ENCODE measurements at places on chromosomes 4 and X.

GRCh38 chr4:25896776-25897539, 17.1 kb upstream of the SMIM20 start:
- DNase-seq: no peak

- DNase-seq: peak; percentile 20
Observed at GRCh38 chr4:90293320-90293719, 166.1 kb downstream of the CCSER1 start.

DNA sequence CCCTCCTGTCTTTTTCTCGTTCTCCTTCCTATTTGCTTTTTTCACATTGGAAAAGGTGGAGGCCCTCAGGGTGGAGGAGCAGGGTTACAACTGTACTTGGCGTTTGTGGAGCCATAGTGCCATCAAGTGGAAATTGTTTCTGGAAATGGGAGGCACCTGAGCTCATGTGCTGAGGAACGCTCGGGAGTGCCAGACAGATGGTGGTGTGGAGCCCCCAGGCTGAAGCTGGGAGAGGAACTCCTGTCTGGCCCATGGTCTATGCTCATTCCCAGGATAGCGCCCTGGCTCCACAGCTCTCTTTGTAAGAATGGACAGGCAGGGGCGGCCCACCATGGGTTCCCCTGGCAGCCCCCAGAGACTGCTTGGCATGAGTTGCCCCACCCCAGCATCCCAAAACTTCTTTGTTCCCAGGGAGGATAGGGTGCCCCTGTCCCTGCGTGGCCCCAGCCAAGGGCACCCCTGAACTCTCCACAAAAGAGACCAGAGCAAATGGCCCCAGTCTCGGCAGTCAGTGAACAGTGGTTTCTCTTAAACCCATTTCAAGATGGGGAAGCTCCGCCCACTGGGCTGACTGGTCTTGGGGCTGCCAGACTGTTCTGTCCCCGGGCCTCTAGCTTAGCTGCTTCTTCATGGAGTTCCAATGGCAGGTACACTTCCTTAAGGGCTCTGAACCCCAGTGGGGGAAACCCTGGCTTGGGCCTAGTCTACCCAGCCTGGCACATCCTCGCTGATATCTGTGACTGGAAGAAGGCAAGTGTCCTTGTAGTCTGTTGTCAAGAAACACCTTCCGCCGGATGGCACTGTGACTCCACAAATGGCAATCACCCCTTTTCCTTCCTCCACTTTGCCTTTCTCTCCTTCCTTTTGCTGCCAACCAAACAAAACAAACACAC, 70.1 kb downstream of the NBDY start:
- DNase-seq: no peak

DNA sequence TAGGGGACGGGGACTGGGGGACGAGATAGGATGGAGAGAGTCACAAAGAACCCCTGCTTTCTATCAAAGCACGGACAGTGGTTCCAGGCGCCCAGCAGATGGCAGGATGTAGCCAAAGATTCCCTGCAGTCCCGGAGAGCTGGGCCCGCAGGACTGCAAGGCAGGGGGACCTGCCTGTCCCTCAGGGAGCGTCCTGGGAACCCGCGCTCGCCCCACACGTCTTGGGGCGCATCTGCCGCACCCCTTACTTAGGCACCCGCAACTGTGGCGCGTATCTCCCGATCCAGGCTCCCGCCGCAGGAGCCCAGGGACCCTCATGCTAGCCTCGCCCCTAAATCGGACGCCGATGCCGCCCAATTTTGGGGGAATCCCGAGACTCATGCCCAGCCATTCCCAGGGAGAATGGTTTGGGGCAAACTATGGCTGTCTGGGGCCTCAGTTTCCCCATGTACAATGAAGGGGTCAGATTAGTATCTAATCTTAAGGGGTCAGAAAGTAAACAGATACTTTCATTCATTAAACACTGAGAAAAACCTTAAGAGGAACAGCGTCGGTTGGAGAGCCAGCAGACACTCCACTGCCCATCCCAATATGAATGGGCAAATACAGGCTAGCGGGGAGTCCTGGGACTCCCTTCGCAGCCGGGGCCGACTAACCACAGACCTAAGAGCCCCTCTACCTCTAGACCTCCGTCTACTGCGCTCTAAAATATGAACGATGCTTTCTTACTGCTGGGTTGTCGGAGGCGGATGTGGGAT, 581 bp upstream of the STK32B start:
- peak; percentile 76 for DNase-seq

- peak; percentile 48 for DNase-seq
Observed at GRCh38 chrX:17078031-17078720, 131.7 kb downstream of the REPS2 start.

- DNase-seq: no peak
Observed at GRCh38 chr4:84944947-84945346, 21.5 kb downstream of the WDFY3 start.

- no peak for DNase-seq
Observed at GRCh38 chr4:98338761-98339438, 77.7 kb downstream of the RAP1GDS1 start.

- no peak for DNase-seq
Observed at GRCh38 chrX:68534691-68535090, 35.8 kb downstream of the YIPF6 start.

- DNase-seq: no peak
Observed at GRCh38 chr4:173088144-173088543, 80.5 kb upstream of the GALNT7 start.

DNA sequence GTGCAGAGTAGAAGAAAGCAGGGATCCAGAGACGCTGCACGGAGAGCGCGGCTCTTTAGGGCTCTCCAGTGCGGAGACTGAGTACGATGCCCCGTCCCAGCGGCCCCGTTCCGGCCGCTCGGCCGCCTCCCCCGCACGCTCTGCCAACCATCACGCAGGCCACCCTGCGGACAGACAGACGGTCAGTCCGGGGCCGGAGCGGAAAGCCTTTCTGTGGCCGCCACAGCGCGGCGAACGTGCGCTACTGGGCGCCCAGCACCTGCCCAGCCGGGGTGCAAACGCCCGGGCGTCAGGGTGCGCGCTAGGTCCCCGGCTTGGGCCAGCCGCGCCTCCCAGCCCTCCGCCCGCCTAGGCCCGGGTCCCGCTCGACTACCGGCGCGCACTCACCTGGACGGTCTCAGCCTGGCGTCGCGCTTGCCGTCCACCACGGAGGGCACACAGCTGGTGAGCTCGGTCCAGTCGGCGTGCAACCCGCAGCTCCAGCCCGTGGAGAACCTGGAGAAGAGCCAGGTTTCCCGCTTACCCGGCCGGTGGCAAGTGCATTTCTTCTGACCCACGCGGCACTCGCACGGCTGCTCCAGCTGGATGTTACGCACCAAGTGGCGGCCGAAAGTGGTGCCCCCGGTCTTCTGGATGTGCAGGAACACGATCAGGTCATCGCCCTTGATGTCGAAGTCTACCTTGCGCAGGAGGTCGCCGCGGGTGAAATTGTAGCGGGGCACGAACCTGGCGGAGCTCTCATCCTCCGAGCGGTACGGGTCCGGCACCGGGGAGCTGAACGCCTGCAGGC, 1.8 kb downstream of the HS6ST2 start:
- no peak for DNase-seq

DNA sequence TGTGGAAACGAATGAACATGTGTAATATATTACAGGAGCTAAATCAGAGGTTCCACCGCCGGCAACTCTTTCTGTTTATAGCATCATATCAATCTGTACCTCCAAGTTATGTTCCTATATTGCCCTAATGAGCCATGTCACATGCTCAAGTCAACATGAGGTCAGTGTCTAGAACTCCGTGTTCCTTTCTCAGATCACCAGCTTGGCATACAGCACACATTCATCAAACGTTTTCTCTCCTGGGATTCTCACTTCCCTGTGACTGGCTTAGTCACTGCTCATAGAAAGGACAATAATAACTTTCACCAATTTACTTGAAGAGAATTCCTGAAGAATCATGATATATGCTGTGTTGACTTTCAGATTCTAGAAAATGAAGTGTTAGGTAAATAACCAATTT, 532.0 kb upstream of the SPANXN1 start:
- DNase-seq: peak; percentile 1

DNA sequence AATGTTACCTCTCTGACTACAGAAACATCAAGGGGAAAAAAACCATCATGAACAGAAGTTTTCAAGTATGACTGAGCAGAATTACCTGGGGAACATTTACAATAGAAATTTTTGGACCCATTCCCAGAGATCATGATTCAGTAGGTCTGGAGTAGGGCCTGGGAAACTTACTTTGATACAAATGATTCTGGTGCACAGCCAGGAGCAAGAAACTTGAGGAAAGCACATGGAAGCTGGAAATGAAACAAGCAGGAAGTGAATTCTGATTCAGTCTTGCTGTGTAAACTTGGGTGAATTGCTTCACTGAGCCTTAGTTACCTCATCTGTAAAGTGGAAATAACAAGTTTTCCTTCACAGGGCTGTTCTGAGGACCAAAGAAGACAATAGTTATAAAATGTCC, 192.5 kb upstream of the TAPT1 start:
- DNase-seq: peak; percentile 73

- DNase-seq: no peak
Observed at GRCh38 chrX:2188840-2189239, 311.9 kb downstream of the DHRSX start.

DNA sequence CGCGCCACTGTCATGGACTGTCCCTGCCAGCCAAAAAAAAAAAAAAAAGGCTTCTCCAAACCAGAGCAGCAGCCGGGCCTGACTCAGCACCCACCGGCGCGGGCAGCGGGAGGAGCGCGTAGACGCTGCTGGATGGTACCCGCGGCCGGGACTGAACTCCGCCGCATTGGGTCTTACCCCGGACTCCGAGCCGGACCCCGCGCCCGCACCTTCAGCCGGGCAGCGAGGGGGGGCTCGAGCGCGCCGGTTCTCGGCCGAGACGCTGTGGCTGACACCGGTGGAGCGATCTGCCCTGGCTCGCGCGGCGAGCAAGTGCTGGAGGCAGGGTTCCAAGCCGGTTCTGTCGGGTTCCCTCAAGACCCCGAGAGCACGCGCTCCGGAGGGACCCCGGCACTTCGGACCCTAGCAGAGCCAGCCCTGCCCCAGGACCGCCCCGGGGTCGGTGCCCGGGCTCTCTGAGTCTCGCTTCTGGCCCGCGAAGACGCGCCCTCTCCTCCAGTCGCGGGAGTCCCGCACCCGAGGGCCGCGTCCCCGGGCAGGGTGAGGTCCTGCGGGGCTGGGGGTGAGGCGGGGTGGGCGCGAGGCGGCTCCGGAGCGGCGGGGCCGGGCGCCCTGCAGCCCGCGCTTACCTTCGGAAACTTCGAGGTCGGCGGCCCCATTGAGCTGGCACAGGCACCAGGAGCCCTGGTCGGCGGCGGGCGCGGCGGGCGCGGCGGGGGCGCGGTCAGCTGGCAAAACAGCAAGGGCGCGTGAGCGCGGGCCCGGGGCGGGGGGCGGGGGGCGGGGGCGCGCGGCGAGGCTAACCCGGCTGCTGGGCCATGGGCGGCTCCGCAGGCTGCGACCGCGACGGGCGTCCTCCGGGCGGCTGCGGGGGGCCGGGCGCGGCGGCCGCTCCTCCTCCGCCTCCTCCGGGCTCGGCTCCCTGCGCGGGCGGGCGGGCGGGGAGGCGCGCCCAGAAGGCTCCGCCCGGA, 11.8 kb upstream of the MAN2B2 start:
- DNase-seq: peak; percentile 11

DNA sequence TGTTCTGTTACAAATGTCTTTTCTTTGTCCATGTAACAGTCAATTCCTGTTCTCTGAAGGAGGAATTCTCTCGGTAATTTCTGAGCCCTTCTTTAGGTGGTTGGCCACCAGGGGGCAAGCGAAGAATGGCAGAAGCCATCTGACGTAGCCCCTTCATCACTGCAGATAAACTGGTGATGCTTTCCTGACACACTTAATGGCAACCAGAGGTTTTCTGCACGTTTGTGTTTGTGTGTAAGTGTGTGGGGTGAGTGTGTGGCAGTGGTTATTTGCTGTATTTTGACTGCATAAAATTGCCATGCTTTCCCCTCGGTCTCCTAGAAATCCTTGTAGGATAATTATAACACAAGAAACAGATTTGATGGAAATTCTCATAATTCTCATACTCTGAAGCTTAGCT, 64.8 kb upstream of the STOX2 start:
- DNase-seq: peak; percentile 70

- no peak for DNase-seq
Observed at GRCh38 chrX:71953391-71953790, 42.7 kb downstream of the NHSL2 start.

- no peak for DNase-seq
Observed at GRCh38 chrX:2517055-2517454, 16.3 kb upstream of the DHRSX start.

DNA sequence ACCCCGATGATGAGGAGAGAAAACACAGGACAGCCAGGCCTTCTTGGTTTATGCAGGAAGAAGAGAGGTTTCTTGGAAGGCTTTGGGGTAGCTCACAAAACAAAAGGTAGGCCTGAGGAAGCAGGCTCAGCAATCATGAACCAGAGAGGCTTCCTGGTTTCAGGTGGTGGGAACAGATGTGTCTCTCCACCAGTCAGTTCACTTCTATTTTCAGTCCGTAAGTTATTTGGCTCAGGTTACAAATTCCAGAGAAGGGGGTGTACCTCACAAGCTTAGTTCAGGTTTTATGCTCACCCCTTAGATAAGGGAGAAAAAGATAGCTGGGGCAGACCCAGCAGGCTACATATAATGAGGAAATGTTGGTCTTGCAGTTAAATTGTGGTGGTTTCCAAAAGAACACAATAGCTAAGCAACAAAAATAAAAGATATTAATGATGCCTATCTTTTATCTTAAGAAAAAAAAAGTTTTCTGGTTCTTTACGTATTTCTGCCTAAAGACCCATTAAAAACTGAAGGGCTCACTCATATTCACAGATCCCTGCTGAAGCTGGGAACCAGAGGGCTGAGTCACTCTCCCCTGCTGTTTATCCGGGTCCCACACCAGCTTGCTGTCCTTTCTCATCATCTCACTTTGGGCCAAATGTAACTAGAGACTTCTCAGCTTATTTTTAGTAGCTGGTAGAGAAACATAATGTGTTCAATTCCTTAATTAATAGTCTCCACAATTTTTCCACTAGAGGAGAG, 177.0 kb downstream of the CAMK2D start:
- peak; percentile 95 for DNase-seq

GRCh38 chrX:130097507-130098209, 12.6 kb downstream of the ELF4 start:
- no peak for DNase-seq

DNA sequence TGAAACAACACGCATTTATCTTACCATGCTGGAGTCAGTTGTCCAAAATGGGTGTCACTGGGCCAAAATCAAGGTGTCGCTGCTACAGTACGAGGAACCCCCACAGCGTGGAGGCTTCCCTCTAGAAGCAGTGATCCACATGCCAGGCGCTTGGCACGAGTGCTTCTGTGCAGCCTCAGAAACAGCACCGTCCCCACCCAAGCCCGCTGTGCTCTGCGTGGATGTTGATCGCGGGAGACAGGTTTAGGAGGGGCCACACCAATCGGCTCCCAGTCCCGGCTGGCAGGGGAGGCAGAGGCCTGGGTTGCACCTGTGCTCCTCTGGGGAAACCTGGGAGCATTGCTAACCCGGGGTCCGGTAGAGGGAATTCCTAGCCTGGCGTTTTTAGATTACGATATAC, 165.5 kb upstream of the PSAPL1 start:
- no peak for DNase-seq

- DNase-seq: no peak
Observed at GRCh38 chr4:166153548-166153947, 280.5 kb downstream of the TLL1 start.

DNA sequence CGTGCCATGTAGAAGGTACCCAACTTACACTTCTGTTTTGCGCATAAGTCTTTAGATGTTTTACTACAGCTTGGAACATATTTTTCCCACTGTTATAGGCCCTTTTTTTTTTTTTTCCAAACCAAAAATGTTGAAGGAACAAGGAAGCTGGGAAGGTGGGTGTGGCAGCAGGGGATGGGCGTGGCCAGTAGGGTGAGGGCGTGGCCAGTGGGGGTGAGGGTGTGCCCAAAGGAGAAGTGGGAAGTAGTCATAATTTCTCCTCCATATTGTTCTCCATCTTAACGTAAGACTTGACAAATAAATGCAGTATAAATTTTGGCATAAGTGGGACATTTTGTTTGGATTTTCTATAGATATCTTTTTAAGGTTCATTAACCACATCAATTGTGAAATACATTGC, 30.4 kb downstream of the CLDN22 start:
- no peak for DNase-seq

All from astrocyte of the spinal cord (primary cell).